ENCODE measurements at places on chromosomes 3 and 15.

DNA sequence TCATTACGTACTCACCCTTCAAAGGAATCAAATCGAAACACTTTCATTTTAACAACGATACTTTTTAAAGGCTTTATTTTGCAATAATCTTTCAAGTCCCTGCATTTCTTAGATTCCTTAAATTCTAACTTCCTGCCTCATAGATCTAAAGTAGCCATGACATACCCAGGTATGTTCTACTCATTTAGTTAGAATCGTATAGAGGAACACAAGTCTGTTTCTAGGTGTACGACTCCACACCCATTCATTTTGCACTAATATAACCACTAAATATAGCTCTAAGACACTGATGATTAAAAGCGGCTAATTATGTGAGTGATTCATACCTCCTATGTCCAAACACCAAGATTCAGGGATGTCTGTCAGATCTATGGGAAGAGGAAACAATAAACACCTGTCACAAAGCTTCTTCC is 1.3 kb downstream of the ATP13A3 start:
- no peak for DNase-seq

- DNase-seq = peak; percentile 40
Measured at GRCh38 chr15:84818261-84819131, 1.3 kb downstream of the ALPK3 start.

- no peak for DNase-seq
Measured at GRCh38 chr3:101867511-101867910, 18.2 kb downstream of the NFKBIZ start.

DNA sequence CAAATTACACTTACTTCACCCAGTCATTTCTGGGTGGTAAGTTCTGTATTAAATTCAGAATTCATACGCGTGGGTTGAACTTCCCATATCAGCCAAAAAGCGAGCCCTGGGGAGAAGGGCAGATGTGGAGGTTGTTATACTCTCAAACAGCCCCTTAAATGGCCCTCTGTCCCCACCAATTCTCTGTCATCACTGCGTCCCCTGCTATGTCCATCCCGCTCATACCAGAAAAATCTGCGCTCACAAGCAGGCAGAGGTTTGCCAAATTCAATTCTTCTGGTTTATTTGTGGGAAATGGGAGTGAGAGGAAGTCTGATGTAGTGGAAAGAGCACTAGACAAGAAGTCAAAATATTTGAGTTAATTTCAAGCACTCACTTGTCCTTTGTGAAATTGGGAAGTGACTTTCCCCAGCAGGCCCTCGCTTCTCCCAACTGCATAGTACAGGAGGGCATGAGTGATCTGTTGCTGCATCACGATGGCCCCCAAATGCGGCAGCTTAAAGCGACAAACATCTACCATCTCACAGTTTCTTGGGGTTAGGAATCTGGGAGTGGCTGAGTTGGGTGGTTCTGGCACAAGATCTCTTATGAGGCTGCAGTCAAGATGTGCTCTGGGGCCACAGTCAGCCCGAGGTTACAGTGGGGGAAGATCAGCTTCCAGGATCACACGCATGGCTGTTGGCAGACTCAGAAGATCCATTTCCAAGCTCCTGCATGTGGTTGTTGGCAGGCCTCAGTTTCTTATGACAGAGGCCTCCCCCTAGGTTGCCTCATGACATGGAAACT is 67.7 kb downstream of the CPN2 start:
- DNase-seq = no peak

DNA sequence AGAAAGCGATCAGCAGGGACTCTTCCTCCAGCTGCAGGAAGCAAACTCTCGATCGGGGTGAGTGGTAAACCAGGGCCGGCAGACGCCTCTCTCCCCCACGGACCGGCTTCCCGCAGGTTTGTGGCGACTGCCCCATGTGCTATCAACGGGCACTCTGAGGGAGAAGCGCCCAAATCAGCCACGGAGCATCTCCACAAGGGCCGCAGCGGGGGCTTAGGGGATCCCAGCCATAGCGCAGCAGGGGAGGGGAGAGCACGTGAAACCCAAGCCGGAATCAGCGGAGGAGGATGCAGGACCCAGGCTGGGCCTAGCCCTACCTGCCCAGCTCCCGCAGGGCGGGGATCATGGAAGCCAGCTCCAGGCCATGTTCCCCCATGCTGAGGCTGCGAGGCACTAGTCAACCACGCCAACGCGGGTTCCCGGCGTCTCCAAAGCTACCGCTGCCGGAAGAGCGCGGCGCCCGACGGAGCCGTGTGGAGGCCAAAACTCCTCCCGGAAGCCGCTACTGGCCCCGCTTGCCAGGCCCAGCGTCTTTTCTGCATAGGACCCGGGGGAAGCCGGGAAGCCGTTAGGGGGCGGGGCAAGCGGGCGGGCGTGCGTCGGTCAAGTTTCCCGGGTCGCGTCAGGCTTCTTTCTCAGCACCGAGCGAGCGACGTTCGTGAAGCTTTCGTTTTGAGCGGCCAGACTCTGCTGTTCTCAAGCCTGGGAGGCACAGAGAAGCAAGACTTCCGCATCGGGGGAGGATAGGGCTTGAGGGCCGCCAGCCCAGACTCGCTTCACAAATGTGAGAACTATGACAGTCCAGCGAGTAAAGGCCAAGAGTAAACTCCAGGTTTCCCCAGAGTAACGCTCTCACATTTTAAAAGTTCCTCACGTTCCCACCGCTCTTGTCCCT is at the start of gene ATR:
Gene ATR, minus strand, starts transcription at position 405 of the 895 bp plus-strand sequence. Its CDS starts 29 bp downstream, at position 376.
- peak; percentile 98 for DNase-seq

DNA sequence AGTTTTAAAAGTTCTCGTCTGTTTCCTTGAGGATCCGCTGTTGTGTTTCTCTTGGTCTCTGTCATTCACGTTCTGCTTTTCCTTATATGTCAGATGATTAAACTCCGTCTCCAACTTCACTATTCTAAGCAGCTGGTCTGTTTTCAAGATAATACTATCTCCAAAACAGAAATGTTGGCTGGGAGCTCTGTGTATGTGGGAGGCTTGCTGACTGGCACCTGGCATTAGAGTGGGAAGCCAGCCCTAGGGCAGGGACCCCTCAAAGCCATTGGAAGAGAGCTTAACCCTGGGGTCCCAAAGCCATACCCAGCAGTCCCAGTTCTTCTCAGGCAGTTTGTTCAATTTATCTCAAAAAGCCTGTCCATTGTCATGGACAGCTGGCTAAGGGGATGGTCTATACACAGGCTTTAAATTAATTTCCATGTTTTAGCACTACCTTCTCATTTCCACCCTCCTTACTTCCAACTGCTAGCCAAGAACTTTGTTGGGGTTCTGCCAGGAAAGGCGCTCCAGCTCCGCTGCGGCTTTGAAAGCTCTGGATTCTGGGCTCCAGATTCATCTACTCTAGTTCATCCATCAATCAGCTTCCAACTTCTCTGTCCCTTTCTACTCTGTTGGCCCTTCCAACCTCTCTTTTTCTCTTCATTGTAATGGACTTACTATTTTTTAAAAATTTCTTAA is 9.2 kb downstream of the BTBD1 start:
- no peak for DNase-seq

- DNase-seq = no peak
Measured at GRCh38 chr3:143650827-143651226, 197.4 kb downstream of the SLC9A9 start.

DNA sequence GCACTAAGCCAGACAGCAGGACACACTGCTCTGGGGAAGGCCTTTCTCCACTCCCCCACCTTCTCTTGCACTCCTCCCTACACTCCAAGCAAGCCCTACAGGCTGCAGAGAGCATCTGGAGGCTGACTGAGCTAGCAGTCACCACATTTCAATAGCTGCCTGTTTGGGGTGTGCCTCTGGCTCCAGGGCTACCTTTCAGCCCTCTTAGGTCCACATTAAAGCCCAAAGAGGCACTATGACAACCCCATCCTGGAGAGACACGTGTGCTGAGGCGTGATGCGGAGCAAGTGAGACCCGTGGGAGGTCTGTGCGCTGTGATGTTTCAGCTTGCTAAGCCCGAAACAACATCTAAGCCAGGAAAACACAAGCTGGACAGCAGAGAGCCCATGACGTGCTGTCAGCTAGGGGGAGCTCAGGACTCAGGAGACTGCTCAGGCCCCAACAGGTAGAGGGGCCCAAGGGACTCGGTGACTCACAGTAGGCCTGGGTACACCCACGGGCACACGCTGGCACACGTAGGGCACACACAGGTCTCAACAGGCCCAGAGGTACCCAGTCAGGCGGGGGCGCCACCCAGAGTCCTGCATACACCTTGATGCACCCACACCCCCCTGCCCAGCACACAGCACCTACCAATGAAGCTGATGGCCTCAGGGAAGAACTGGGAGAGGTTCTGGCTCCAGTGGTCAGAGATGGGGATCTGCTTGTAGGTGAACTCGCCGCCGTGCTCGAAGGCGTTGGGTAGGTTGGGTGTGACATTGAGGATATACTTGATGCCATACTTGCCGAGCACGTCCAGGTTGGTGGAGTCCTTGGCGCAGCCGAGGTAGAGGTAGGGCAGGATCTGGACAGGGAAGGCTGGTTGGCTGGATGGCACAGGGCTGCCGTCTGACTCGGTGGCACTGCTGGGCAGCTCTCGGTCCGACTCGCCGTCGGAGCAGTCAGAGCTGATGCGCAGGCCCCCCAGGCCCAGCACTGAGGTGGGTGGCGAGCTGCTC is 2.8 kb downstream of the DUSP7 start:
- peak; percentile 63 for DNase-seq

DNA sequence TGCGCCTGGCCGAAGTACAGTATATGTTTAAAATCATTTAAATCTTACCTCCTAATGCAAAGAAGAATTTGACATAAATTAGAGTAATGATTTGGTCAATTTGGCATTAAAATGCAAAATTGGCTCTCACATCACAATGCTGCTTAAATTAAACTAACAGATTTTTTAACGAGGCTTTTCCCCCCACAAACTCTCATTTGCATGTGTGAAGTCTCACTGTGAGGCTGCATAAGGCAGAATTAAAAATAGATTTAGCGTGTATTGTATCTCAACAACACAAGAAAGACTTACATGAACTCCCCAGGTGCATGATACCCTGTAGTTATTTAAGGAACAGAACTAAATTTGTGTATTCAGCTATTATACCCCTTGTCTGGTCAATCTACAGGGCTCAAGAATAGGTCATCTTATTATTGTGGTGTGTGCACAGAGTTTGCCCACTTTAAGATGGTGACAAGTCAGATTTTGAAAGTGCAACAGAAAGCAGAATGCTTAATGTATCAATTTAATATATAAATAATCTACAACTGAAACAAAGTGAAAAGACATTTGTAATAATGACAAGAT is 897.9 kb downstream of the EPHA3 start:
- DNase-seq = no peak

All from activated naive CD4-positive, alpha-beta T cell treated with anti-CD3 and anti-CD28 coated beads for 36 hours (primary cell).